ENCODE measurements at places on chromosomes 5 and 9.

GRCh38 chr5:168600409-168600808 is 21.2 kb upstream of the PANK3 start:
- DNase-seq = peak; percentile 48

DNA sequence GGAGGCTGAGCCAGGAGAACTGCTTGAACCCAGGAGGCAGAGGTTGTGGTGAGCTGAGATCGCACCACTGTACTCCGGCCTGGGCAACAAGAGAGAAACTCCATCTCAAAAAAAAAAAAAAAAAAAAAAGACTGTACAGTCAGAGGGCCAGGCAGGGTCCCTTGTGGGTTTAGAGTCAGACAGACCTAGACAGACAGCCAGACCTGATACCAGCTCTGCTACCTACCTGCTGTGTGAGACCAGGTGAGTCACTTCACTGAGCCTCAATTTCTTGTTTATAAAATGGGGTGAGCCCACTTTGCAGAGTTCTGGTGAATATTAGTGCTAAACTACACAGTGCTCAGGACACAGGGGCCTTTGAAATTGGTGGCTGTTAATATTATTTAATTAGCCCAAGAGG is 19.7 kb downstream of the TRIM14 start:
- no peak for DNase-seq

DNA sequence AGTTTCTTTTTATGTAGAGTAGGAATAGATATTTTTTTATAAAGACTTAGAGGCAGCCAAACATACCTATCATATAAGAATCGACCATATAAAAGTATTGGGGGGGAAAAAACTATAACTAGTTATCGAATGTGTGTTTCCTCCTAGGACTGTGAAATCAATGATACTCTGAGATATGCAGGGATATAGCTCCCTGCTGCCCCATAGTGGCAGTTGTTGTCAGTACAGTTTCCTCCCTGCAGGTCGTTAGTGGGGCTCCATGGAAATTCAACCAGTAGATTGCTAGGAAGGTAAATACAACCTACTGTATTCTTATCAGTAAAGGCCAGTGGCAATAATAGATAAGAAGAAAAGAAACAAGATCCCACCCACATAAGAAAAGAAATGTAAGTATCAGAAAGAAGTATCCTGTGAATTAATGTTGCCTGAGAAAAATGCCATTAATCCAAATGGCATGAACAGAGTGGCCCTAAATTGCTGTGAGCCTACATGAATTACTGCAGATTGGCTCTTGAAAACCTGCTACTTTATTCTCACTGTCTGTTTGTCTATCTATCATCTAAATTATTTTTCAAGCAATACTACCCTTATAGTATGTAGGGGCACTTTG is 136.9 kb upstream of the FBN2 start:
- no peak for DNase-seq

DNA sequence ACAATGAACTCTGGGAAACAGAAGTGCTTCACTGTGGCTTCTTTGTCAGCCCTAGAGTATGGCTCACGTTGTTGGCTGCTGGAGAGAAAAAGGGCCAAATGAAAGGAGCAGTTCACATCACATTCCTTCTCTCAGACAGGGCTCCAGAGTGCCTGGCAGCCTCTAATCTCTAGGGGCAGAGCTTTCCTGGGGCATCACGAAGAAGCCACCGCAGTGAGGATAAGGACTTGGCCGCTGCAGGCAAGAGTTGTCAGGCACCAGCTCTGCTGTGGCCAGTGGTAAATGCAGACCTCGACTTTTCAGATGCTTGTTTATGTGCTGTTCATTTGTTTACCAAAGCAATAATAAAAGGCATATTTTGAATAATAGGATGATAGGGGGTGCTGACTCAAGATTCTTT is 227.2 kb downstream of the ICE1 start:
- no peak for DNase-seq

GRCh38 chr9:110133059-110133458 is 74.9 kb downstream of the C9orf152 start:
- no peak for DNase-seq

DNA sequence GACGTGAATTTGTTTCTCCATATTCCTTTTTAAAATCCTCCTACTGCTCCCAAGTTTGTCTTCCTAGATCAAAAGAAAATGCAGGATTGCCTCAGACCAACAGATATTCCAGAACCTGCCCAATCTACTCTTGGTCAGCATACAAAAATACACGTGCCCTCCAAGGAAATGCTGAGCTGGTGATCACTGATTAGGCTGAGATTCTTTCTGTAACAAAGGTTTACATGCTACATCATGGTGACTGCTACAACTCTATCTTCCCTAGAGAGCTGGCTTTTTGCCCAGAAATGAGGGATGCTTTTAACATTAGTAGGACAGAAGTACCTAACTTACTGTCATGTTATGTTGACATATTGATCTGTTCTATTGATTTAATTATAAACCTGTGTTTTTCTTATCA is 35.5 kb downstream of the OR2Y1 start:
- DNase-seq = no peak

GRCh38 chr9:94757158-94757557 is 30.7 kb downstream of the AOPEP start:
- no peak for DNase-seq

- DNase-seq = no peak
These were observed 13.0 kb downstream of the SH3PXD2B start for GRCh38 chr5:172441262-172441751.

DNA sequence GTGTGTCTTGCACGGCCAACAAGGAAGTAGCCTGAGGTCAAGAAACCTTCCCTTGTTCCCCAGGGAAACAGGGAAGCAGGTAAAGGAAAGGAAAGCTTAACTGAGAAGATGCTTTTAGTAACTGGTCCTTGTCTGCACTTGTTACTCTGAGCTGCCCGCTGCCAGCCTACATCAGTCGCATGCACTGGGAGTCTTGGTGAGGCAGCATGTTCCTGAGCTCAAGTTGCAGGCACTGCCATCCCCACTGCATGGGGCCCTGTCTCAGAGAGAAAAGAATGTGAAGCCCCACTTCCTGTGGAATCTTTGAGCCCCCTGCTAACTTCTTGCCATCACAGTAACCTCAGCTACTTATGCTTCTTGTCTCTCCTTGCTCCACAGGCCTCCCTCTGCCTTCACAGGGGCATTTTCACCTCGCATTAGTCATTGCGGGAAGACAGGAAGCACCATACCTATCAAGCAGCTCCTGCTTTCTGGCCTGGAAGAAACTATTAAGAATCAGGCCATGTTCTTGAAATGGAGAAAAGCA is 344.1 kb upstream of the ADAMTSL1 start:
- no peak for DNase-seq

DNA sequence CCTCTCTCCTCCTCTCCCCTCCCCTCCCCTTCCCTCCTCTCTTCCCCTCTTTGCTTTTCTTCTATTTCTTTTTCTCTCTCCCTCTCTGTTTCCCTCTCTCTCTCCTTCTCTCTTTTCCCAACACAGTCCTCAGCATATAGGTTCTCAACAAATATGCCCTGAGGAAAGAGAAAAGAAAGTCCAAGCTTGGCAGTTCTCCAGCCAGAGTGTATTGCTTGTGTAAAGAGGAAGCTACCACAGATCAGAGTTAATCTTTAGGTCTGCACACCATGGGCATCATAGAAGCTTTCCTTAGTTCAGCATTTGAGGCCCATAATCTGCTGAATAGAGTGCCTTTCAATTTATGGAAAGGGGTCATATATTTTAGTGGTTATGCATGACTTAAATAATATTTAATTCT is 382.8 kb upstream of the WWC1 start:
- no peak for DNase-seq

- DNase-seq = no peak
These were observed 2.0 kb downstream of the SNX30 start for GRCh38 chr9:112752334-112753125.

DNA sequence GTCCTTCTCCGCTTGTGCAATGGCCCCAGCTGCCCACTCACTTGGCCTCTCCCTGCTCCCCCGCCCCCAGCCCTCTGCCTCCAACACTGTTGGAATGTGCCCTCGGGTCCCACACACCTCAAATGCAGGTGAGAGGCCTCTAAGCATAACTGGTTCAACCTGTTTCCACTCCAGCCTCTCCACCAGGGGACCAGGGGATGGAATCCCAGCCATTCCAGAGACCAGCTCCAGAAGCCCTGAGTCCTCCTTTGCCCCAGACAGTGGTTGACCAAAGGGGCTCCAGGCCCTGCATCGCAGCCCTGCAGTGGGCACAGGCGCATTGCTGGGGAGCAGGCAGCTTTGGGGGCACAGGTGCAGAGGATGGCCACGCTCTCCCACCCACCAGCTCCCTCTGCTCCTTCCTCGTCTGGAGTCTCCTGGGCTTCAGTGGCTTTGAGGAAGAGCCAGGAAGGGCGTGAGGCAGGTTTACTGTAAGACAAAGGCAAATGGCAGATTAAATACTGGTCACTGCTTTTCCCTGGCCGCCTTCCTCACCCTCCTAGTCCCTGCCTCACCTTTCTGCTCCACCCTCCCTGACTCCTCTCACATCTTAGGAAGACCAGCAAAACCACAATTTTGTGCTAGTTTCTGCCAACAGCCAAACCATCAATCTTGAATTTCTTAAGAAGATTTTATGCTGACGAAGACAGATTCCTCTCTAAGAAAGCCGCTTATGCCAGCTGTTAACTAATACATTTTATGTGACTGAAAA is 29.1 kb upstream of the IRX2 start:
- DNase-seq = peak; percentile 98

DNA sequence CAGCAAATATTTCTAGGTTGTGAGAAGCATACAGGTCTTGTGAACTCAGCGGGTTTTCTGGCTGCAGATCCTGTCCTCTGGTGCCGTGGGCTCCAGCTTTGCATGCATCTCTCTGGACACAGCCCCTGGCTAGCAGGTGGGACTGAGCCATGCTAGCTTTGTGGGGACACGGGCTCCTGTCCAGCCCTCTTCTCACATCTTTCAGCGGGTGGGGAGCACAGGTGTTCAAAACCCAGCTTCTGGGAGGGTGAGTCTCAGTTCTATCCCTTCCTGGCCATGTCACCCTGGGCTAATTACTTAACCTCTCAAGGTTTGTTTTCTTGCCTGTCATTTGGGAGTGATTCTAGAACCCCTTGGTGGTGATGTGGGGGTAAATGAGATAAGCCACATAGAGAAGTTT is 162.3 kb downstream of the ICE1 start:
- DNase-seq = no peak

- DNase-seq = no peak
These were observed 290.4 kb upstream of the PDE4D start for GRCh38 chr5:60183881-60184280.

DNA sequence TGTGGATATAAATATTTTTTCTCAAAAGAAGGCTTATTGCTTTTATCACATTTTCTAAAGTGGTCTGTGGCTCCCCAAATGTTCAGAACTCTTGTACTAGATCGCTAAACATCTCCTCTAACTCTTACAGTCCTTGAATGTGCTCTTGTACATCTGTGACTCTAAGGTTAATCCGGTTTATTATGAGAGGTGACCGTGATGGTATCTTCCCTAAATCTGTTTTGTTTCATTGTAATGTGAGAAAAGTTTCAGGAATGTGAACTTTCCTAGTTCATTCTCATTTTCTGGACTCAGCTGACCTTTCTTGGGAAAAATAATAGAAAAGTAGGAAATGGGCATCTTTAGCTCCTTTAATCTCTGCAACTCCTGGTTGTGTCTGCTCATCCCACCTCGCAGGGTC is 94.5 kb upstream of the CD180 start:
- DNase-seq = no peak

DNA sequence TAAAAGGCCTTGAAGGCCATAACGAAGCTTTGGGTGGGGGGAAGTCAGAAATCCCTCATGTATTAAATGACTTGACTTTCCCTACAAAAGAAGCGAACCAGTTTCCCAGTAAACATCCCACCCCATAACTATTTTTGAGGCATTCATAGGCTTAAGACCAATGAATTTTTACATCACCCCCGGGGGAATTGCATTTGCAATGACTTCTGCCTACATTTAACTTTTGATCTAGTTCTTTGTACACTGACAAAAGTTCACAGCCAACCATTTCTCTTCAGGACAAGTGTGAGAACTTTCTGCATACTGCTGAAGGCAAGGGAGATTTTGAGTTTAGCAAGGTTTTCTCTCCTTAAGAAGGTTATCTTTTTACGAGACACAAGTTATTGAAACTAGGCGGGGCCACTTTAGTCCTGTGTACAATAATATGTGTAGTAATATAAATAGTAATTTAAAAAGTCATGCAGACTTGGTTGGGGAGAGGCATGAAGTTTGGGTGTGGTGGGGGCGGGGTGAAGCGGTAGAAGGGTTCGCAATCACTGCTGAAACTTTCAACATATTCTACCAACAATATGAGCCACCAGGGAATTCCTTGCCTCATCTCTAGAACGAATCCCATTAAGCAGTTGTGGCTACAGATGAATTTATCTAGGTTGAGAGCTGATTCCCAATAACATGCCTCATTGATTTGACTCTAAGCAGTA is 2.5 kb downstream of the TJP2 start:
- DNase-seq = no peak

DNA sequence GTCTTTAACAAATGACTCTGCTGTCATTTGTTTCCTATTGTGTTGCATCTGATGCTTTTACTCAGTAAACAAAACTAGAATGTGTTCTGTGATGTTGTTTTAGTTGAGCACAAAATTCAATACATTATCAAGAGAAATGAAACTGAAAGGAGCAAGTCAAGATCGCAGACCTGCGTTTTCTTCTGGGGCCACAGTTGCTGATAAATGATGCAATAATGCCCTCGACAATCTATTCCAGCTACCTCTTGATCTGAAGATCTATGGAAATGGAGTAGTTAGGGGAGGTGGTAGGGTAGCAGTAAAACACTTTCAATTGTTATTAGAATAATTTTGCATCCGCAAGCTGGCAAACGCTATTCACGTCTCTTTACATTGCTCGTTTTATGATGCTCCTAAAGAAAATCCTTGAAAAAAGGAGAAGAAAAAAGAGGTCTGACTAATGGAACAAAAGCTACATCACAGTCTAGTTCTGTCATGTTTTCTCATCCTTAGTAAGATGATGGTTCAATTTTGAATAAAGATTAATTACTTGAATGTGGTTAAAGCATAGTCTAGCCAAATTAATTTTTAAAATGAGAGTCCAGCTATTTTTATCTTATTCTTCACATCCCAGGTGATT is 1.6 kb downstream of the ZNF366 start:
- no peak for DNase-seq

GRCh38 chr5:78765756-78766411 is 117.3 kb upstream of the LHFPL2 start:
- no peak for DNase-seq

DNA sequence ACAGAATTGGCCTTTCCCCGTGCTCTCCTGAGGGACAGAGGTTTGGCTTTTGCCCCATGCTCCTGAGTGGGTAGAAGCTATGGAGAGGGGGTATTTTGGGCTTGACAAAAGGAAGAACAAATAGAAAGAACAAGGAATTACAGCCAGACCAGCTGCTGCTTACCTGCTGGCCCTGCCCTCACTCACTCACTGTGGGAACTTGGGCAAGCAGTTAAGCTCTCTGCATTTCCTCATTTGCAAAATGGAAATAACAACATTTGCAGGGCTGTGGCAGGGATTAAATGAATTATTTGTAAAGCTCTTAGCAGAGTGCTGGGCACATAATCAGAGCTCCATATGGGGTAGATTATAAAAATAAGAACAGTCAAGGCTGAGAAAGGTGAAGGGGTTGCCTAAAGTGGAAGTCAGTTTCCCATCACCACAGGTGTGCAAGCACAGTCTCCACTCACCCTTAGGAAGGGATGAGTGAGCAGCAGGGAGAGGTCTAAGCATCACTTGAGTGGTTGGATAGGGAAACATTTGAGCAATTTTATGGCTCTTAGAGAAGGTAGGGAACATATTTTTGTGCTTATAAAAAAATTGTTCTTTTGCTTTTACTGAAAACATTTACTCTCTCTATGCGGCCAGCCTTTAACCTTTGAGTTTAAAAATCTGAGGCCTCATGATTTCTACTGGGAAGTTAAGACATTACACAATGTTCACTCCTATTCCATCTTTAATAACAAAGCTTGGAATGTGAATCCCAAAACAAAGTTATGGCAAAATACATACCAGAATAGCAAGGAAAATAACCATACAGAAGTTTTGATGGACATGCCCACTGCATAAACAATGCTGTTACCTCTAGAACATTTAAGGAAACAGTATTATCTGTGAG is 42.8 kb upstream of the LHFPL2 start:
- no peak for DNase-seq
